ENCODE measurements at places on chromosomes 3 and 15.

- DNase-seq = no peak
These were observed 89.4 kb upstream of the ANKRD34C start for GRCh38 chr15:79193103-79193502.

DNA sequence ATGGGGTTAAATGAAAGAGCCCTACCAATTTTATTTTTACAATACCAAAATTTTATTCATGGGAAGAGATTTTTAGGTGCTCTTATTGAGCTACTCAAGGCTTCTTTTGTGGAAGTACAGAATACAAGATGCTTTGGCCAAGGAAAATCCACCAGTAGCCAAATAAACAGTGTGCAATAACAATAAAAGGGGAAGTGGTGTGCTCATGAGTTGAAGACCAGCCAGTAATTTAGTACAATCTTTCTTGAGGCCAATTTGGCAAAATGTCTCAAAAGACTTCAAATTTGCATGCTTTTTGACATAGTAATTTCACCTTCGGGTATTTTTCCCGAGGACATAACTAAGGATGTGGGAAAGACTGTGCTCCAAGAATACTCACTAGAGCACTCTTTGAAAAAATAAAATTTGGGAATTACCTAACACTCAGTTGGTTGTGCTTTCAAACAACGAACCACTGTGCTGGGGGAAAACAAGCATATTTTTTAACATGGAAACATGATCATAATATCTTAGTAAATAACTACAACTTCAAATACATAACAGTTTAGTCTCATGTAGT lies 294.0 kb downstream of the DIPK2A start:
- DNase-seq = no peak

GRCh38 chr3:72957297-72957696 lies 39.3 kb upstream of the PPP4R2 start:
- DNase-seq = no peak

- peak; percentile 6 for DNase-seq
These were observed 34.7 kb upstream of the ZPLD1 start for GRCh38 chr3:102400142-102400541.

DNA sequence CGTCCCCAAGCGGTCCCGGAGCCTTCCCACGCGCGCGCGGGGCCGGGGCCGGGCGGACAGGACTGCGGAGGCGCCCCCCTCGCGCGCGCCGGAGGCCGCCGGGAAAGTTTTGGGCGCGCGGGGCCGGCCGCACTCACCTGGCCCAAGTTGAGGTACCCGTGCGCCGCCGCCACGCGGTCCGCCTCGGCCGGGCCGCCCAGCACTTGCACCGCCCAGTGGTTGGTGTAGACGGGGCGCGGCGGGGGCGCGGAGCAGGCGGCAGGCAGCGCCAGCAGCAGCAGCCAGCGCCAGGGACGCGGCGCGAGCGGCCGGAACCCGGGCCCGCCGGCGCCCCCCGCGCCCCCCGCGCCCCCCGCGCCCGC lies 289 bp downstream of the PCSK6 start:
- DNase-seq = peak; percentile 67

DNA sequence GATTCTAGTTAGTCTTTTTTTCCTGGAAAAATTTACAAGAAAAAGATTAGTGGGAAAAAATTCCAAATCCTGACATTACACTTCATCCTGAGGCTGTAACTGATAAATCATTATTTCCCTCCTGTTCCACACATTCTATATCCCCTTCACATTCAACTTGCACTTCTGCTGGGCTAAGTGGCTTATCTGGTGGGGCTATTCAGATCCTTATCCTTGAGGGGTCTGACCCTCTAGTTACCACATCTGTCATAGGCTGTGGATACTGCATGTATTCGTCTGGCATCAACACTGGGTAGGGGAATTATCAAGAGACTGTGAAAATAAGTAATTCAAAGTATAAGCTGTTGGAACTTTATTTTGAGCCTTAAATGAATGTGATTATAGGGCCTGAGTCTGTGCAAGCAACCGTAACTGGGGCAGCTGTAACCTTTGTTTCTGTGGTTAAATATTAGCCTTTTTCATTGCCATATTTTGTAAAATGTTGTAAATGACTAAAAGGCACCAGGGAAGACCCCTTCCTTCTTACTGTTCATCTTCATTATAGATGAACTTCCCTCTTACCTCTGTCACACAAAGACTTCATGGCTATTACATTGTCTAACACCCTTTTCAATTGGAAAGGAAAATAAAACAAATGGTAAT lies 28.0 kb upstream of the TEX9 start:
- DNase-seq = no peak

- peak; percentile 33 for DNase-seq
These were observed 8.6 kb upstream of the TNFAIP8L3 start for GRCh38 chr15:51103330-51103729.

DNA sequence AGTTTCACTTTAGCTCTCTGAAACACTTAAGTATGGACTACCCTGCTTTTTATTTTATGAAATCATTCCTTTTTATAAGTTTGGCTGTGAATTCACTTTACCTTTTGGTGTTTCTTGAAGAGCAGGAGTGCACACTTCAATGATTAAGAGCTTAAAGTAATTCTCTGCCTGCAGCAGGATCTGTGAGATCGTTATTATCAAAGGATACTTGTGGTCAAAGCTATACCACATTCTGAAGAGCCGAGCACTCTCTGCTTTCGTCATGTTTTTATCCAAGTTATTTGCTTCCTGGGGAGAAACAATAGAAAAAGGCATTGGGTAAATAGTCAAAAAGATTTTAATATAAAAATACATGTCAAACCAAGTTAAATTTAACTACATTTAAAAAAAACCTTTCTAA lies 243.7 kb downstream of the CHST2 start:
- peak; percentile 1 for DNase-seq

DNA sequence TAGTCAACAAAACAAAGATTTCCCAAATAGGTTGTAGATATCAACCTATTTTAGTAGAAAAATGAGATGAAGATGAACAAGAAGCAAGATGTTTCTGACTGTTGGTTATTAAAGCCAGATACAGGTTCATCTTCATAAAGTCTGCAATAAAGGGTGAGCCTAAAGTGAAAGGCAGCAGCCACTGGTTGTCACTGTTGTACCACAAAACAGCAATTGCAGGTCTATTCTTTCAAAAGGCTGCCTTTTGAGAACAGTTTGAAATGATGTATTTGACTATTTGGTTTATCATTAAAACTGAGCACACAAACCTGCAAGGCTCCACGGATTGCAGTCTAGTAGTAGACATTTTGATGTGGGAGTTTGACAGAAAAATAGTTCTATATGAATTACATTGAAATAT lies 543.4 kb downstream of the GBE1 start:
- DNase-seq = peak; percentile 49

DNA sequence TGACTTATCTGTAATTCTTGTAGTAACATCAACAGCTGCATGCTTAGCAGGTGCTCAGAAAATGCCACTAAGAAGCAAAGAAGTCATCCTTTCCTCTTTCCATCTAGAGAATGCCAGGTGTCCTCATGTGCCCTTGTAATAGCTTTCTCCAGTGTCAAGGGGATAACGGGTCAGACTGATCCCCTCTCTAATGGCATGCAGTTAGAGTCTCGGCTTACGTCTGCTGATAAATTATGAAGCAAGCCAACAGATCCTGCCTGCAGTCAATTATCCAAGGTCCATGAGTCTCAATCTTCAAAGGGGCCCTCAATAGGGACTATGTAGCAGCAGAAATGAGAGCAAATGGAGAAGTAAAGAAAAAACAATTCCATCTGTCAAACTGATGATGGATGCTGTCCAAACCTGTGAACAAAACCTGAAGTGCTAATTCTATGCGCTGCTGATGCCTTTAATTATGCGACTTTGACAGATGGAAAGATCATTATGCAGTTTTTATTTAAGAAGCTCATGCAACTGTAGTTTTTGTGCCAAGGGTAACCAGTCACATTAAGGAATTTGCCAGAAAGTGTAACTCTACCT lies 162.8 kb upstream of the PEX5L start:
- DNase-seq = no peak

- DNase-seq = no peak
These were observed 224.3 kb upstream of the P2RY1 start for GRCh38 chr3:152610622-152611021.

DNA sequence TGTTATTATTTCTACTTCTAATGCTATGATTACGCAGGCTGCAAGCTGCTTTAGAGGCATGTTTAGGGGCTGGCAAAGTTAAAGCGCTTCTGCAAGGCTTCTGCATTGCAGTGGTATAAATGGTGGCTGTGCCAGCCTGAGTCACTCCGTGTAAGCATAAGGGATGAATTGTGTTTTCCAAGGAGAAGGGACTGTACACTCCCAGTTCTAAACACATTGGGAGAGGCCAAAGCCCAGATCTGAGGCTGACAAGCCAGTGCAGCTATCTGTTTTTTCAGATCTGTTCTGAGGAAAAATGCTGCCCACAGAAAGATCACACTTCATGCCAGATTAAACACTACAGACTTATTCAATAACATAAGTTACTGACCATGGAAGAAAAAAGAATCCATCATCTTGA lies 83.8 kb downstream of the PRICKLE2 start:
- peak; percentile 30 for DNase-seq

DNA sequence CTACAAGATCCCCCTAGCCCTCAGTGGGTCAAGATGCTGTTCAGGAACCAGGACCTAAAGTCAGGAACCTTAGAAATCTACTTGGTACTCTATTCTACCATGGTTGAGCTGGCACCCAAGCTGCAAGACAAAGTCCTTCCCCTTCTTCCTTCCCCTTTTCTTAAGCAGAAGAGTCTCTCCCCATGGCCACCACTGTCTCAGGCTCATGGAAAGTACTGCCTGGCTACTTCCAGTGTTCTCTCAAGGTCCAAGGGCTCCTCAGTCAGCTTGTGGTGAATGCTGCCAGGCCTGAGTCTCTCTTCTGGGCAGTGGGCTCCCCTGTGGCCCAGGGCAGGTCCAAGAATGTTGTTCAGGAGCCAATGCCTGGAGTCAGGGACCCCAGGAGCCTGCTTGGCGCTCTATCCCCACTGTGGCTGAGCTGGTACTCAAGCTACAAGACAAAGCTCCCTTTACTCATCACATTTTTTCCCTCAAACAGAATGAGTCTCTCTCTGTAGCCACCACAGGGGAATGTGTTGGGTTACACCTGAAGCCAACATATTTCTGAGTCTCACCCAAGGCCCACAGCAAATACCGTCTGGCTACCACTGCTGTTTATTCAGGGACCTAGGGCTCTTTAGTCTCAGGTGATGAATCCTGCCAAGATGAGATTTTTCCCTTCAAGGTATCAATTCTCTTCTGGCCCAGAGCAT lies 18.1 kb upstream of the SLC27A2 start:
- no peak for DNase-seq

DNA sequence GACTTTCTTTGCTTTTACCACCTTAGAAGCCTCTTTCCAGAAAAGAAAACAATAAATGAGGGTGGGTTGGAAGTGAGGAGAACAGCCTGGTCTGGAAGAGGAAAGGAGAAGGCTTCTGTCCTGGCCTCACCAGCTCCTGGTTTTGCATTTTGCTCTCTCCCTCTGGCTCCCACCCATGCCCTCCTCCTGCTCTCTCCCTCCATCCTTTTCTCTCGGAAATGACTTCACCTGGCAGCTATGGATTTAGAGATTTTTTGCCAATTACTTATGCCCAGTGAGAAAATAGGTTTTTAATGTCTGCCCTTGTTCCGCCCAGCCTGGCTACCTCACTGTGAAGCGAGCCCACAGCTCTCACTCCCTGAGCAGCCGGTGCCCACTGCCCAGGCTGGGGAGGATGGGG lies 77.9 kb upstream of the NTRK3 start:
- no peak for DNase-seq

DNA sequence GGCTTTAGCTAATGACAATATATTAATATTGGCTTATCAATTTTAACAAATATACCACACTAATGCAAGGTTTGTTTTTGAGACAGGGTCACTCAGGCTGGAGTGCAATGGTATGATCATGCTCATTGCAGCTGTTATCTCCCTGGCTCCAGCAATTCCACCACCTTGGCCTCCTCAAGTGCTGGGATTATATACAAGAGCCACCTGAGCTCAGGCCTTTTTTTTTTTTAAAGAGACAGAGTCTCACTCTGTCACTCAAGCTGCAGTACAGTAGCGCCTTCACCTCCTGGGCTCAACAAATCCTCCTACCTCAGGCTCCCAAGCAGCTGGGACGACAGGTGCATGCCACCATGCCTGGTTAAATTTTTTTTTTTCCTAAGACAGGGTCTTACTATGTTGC lies 11.7 kb downstream of the DLG1 start:
- DNase-seq = no peak

- DNase-seq = peak; percentile 87
These were observed 63.8 kb downstream of the GTPBP8 start for GRCh38 chr3:113054552-113054951.

- peak; percentile 81 for DNase-seq
These were observed 26.5 kb upstream of the POLR2M start for GRCh38 chr15:57680021-57680420.

DNA sequence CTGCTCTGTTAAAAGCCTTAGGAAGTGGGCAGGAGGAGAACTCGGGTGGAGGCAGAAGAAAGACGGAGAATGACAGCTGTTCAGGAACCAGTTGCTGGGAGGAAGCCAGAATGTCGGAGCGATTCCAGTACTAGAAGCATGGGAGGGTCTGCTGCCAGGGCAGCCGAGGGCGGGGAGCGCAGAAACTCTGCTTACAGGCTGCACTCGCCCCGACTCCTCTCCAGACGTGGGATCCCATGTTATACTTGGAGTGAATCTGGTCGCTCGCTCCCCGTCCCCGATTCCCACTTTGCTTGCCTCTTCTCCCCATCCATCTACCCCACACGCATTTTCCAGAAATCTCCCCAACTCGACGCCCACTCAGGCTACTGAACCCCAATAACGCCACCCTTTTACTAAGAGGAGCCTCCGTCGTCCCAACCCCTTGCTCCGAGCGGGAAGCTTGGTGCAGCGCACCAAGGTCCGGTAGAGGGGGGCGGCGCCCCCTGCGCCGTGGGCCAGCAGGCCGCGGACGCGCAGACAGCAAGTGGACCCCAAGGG lies 665 bp downstream of the GATM start:
- DNase-seq = no peak

DNA sequence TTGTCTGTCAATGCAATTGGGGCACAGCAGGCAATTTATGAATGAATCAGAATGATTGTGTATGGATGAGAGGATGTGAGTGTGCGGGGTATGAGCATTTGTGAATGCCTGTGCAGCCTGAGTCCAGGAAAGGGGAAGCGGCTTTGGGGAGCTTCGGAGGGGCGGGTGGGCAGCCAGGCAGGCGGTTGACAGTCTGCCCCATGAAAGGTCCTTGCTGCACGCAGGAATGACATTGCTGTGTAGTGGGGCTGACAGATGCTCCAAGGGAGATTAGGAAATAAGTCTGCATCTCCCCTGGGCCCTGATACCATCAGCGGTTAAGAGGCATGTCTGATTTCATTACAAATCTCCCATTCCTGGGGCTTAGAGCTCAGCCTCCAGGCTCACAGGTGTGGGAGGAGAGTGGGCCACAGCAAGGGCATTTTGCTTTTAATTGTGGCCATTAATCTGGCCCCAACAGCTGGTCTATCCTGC lies 26.4 kb upstream of the TSPAN3 start:
- DNase-seq = no peak

All from epithelial cell of esophagus (primary cell).